ENCODE measurements at places on chromosomes 6 and 20.

- DNase-seq: no peak
These were observed 132.9 kb upstream of the QKI start for GRCh38 chr6:163281634-163282033.

DNA sequence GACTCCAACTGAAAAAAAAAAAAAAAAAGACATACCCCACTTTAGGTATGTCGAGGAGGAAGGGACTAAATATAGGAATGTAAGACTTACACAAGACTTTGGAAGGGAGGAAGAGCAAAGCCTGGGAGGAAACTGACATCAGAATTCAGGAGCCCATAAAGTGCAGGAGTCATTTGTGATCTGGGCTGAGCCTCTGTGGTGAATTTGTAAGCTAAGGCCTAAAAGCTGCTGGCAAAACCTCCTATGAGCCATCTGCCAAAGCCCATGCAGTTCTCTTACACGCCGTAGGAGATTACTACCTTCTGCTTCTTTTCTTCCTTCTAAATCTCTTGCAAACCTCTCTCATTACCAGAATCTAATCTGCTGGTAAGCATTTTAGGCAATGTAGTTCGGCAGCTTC, 52.0 kb upstream of the THEMIS start:
- no peak for DNase-seq

DNA sequence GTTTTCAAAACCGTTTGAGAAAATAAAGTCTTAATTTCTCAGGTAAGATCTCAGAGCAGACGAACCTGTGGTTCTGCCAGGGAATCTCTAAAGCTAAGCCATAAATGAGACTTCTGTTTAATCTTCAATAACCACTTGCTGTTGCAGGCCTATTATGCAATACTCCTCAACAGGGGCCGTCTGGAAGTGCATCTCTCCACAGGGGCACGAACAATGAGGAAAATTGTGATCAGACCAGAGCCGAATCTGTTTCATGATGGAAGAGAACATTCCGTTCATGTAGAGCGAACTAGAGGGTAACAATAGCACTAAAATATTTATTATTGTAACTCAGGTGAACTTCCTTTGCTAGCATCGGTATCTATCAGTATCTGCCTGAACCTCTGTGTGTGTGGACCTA, 223.7 kb downstream of the ARHGAP18 start:
- no peak for DNase-seq

GRCh38 chr20:62409931-62410745, 3.1 kb upstream of the CABLES2 start:
- DNase-seq: peak; percentile 68

DNA sequence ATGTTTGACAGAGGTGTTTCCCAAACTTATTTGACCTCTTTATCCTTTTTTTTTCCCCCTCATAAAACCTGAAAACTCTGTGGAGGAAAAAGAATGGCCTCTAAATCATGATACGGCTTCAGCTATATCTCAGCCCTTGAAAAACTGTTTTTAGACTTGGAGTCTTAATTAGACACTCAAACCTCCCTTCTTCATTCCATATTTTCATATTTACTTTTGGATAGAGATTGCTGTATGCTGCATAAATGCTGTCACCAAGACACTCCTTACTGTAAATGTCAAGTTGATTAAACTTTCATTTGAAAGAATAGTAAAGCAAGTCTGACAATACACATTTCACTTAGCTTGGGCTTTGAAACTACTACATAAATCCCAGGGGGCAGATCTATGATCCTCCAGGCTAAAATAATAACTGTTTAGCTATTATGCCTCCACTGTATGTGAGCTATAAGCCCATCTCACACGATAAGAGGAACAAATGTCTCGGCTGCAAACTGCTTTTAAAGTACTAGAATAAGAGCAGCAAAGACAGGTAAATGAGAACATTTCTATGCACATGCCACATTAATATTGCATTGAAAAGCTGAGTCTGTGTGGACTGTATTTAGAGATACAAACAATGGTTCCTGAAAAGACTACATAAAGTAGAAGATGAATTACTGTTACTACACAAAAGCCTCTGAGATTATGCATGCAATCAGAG, 141.3 kb upstream of the HMGN3 start:
- DNase-seq: no peak

Measured in urothelium cell line (cell line).